ENCODE measurements at places on chromosomes 7 and 10.

- DNase-seq = no peak
These were observed 884.4 kb upstream of the SORCS1 start for GRCh38 chr10:108048898-108049297.

GRCh38 chr10:16845248-16845647, 28.0 kb upstream of the RSU1 start:
- DNase-seq = no peak

DNA sequence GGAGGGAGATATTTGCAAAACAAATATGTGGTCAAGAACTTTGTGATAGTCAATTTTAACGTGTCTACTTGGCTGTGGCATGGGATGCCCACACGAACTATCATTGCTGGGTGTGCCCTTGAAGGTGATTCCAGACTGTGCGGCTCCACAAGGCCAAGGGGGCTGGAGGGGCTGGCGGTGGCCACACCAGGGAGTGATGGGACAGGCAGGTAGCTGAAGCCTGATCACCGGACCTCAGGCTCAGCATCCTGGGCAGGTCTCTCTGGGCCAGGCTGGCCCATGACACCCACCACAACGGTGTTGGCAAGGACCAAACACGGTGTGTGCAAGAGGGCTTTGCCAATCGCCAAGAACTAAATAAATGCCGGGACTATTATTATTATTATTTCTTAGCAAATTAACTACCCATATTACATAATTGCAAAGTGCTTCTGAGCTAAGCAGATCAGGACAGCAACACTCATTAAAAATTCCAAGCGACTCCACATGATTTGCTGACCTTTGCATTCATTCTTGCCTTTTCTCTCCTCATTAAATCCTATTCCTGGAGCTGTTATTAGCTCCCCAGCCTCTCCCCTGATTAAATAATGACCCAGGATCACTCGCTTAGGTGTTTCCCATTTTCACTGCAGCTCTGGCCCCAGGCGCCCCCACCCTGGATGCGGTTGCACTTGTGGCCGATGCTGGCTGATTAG, 35.4 kb upstream of the PPP2R2D start:
- no peak for DNase-seq

DNA sequence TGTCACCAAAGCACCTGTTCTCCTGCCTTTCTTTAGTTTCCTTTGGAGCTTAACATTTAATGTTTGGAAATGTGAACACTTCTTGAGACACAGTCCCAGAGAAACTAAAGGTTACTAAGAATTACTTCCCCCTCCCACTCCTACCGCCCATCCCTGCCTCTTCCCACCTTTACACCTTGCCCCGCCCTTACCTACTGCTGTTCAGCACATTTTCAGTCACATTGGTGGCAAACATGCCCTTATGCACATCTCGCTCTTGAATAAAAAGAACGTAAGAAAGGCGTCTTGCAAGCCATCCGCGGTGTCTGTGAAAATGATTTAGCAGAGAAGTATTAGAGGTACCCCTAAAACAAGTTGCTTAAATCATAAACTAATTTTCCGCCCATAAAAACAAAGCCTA, 8.2 kb downstream of the GPAM start:
- DNase-seq = no peak
